ENCODE measurements at places on chromosomes 1 and 21.

- no peak for DNase-seq
Observed at GRCh38 chr1:1431845-1432273, 3.6 kb upstream of the VWA1 start.

GRCh38 chr1:28062806-28063205, 25.6 kb downstream of the EYA3 start:
- DNase-seq: no peak

DNA sequence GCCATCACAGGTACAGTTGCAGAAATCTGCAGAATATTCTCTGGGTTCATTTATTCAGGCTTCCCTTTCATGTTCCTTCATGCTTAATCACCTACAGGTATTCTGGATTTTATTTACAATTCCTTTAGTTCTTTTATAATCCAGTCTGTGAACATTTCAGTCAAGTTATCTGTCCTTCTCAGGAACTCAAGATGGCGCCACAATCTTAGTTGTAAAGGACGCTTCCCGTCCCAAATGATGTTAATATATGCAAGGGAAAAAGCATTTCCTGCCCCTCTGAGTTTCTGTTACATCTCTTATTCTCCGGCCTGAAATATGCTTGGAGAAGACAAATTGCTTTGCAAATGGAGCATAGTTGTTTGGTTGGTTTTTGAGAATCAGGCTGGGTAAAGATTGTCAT, 19.3 kb downstream of the F3 start:
- DNase-seq: no peak

DNA sequence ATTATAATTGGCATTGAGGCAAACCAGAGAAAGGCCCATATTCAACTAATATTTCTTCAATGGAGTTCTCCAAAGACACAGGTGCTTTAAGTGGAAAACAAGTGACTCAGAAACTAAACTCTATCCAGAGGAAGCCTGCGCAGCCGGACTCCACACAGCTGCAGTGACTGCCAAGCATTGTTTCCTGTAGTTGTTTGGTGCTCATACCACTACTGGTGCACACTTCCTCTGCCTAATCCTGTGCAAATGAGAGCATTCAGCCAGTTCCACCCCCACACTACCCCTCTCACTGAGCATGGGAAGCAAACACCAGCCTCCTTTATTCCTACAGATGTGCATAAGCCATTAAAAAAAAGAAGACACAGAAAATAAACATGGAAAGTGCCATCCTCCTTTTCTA, 102.9 kb downstream of the VAV3 start:
- DNase-seq: no peak

GRCh38 chr1:59043796-59044195, 253.1 kb upstream of the FGGY start:
- no peak for DNase-seq

DNA sequence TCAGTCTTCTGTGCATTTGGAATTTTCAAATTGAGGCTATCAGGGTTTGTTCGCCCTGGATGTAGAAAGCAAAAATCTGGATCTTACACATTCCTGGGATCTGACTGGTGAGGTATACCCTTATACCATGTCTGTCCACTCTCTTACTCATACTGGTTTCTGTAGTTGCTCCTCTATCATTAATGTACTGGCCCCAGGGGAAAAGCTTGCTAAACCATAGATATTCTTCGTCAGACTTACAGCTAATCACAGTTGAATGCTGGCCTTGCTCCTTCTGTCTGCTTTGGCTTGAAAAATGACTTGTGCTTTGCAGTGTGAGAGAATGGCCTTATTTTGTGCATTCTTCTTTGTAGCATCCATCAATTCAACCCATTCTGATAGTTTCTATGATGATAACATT, 30.5 kb downstream of the TBCE start:
- DNase-seq: no peak

DNA sequence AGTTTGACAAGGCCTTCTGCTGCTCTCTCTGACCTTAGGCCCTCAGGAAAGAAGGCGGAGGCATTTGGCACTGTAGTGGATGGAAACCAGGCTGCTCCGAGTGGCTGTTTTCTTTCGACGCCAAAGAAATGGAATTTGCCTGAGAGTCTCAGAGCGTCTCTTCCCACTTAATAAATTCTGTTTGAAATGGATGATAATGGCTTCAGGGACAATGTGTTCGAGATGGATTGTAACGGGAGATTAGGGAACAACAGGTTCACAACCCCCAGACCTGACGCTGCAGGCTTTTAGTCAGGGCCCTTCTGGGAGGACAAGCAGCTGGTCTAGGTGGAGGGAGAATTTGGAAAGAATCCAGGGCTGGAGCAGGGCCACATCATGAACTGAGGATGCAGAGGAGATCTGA, 58.6 kb downstream of the TLR5 start:
- no peak for DNase-seq

DNA sequence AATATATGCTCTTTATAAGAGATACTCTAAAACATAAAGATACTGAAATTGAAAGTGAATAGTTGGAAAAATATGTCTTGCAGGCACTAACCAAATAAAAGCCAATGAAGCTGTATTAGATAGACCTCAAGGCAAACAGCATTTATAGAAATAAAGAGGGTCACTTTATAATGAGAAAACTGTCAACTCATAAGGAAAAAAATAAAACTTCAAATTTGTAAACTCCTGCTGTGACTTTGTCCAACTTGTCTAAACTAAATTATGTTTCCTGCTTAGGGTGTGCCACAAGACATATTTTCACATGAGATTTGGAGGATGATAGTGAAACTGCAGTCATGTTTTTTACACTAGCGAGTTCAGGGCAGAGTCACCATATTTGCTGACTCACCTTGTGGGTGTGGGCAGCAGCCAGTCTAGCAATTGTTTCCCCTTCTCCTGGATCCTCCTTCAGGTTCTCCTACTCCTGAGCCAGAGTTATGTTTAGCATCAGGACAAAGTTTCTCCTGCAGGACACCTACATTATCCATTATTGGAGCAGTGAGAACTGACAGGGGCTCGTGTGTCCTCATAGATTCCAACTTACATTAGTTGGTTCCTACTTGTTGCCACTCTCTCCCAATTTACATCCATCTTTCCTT, 43.8 kb downstream of the CD53 start:
- DNase-seq: no peak

DNA sequence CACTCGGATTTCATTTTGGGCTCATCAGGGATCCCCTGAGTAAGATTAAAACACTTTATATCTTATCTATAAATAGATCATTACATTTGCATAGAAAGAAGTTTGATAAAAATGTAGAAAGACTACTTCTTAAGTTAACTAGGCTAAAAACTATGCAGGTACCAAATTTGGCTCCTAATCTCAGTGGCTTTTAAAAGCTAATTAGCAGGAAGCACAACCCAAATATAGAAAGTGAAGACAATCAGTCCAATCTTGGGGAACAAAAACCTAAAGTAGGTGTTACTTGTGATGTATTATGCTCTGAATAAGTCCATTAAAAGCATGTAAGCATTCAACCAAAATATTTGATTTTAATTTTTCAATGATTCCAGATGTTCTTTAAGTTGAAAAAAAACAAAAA, 35.4 kb downstream of the SMYD3 start:
- DNase-seq: no peak

DNA sequence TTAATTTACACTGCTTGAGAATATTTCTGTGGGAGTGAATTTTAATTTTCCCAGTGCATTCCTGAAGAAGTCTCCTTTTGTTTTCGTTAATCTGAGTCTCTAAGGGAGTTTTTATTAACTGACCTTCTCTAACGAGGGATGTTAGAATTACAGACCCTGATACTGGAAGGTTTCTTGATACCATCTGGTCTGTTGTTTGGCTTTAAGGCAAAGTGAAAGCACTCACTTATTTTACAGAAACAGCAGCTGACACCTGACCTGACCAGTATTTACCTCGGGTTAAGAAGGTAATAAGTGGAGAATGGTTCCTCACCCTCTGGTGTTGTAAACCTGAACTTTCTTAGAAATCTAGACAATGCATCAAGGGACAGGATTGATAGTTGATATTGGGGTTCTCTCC, 12.4 kb downstream of the CDC14A start:
- DNase-seq: no peak

DNA sequence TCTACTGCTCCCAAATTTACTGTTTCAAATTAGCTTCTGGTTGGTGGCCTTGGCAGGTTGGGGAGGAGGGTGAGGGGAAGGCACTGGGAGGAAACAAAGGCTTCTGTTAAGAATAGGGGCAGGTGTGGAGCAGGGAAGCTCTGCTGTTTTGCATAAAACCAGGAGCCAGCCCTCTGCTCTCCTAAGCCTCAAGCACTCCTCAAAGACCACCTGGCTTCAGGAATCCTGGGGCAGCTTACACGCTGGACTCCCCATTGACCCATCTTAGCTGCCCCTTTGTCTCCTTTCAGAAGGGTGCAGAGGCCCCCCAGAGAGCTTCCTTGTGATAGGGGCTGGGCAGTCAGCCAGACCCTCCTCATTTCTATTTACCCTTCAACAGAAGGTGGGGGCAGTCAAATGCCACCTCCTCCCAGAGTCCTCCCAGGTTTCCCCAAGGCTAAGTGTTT, 11.5 kb upstream of the DHRS3 start:
- DNase-seq: no peak

- DNase-seq: no peak
Observed at GRCh38 chr21:17834639-17835354, 15.6 kb upstream of the C21orf91 start.

- DNase-seq: peak; percentile 83
Observed at GRCh38 chr1:1371364-1371745, 3.7 kb downstream of the AURKAIP1 start.

DNA sequence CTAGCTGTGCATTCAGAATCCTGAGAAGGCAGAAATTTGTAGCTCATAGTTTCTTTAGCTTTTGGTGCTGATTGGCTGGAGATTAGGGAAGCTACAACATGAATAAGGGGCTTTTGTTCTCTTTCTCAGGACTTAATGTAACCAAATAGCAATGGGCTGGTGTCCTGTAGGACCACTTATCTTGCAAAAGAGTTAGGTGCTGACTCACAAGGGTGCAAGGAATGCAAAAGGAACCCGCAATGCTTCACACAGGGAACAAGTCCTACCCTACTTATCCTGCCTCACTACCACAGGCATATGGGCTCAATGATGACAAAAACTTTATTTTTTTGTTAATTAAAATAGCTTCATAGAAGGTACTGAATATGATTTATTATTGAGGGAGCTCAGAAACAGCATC, 541.5 kb downstream of the AMY1C start:
- no peak for DNase-seq

DNA sequence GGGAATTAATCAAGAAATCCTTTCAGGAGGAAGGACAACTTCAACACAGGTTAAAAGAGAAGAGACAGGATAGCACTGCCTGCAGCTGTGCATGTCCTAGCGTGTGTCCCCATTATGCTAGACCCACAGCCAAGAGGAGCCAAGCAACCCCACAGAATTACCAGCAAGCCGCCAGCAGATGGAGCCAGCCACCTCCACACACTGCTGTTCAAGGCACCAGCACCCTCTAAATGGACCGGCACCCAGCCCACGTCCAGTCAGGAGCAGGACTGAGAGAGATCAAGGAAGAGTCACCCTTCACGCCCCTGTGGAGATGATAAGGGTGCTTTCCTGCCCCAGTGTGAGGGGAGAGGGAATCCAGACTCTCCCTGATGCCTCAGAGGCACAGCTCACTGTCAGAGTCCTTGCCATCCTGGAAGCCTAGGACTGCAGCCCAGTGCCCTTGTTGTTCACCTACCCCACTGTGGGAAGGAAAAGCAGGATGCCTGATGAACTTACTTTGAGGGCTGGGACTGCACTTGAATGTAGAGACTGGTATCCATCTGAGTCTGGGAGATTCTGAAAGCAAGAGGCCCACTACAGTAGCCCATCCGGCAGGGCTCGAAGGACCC, 37.1 kb upstream of the CTTNBP2NL start:
- no peak for DNase-seq

DNA sequence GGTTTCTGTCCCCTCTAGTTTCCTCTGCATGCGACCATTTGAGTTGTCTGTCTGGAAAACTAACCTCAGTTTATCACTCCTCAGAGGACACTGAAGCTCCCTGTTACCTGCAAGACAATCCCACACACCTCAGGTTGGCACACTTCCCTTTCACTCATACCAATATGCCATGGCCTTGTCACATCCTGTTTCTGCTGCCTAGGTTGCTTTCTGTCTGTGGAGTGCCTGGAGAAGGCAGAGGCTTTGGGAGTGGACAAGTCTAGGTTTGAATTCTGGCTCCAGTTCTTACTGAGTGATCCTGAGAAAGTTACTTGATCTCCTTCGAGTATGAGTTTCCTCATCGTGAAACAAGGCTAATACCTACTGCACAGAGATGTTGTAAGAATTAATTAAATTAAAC, 171.5 kb upstream of the CACYBP start:
- DNase-seq: no peak

DNA sequence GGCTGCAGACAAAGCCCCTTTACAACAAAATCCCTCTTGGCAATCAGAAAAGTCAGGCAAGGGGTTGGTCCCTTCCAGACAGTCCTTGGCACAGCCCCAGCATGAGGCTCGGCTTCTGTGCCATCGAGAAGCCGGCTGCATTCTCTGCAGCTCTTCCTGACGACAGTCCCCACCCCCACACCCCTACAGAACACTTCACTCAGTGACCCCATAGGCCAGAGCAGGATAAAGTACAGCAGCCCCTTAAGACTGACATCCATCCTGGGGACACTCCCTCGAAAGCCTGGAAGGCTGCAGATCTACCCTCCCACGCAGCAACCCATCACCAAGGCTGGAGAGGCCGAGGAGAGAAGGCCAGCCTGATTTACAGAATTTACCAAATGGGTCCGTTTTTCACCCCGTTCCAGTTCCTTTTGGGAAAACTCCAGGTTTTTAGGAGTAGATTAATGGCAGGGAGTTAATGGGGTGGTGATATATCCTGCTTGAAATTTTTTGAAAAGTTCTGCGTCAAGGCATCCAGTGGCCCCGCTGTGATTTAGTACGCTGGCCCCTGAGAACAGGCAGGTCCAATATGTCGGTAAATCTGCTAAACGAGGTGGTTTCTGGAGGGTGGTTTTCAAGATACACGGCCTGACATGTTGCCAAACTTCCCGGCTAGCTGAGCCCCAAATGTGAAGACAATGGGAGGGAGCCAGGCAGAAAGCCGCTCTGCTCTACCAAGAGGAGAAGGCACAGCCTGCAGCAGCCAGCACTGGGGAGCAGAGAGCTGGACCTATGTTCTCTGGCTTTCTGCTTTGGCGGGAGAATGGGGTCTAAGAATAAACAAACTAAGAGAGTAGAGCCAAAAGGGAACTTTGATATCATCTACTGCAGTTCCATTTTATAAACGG, 81.7 kb downstream of the SSBP3 start:
- DNase-seq: no peak

Measured in activated CD8-positive, alpha-beta memory T cell treated with anti-CD3 and anti-CD28 coated beads for 1 hour (primary cell).